ENCODE measurements at places on chromosomes 7 and 10.

GRCh38 chr7:126525906-126526305 lies 726.8 kb downstream of the GRM8 start:
- no peak for DNase-seq

- no peak for DNase-seq
Observed at GRCh38 chr7:14292737-14293136, 303.3 kb upstream of the ETV1 start.

DNA sequence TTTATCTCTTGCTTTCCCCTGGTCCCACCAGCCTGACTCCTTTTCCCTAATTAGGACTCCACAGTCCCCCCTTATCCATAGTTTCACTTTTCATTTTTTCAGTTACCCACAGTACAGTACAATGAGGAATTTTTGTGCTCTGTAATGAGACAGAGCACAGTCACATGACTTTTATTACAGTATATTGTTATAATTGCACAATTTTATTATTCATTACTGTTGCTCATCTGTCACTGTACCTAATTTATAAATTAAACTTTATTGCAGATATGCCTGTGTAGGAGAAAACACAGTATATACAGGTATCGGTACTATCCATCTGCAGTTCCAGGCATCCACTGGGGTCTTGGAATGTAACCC lies 125.4 kb downstream of the KCNMA1 start:
- DNase-seq: no peak

GRCh38 chr10:118467200-118467599 lies 125.1 kb upstream of the FAM204A start:
- DNase-seq: no peak

DNA sequence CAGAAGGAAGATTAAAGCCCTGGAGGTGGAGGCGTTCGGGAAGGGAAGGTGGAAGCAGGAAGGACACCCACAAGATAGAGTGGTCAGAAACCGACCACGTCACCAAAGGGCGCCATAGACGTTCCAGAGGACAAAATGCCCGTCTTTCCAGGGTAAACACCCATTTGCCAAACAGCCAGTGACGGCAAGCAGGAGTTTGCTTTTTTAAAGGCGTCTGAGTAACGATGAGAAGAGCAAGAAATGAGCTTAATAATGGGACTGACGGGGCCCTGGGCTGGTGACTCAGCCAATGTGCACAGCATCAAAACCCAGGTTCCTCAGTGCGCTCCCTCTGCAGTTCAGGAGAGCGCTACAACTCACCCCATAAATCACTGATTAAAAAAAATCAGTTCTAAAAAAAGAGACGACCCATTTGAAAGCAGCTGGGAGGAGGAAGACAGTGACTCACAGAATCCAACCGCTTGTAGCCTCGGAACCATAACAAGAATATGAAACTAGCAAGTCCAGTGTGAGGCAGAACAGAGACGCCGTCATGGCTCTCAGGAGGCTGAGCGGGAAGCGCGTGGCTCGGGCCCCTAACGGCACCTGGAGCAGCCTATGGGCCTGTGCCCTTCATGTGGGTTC lies 5.9 kb downstream of the DIP2C start:
- DNase-seq: peak; percentile 96

DNA sequence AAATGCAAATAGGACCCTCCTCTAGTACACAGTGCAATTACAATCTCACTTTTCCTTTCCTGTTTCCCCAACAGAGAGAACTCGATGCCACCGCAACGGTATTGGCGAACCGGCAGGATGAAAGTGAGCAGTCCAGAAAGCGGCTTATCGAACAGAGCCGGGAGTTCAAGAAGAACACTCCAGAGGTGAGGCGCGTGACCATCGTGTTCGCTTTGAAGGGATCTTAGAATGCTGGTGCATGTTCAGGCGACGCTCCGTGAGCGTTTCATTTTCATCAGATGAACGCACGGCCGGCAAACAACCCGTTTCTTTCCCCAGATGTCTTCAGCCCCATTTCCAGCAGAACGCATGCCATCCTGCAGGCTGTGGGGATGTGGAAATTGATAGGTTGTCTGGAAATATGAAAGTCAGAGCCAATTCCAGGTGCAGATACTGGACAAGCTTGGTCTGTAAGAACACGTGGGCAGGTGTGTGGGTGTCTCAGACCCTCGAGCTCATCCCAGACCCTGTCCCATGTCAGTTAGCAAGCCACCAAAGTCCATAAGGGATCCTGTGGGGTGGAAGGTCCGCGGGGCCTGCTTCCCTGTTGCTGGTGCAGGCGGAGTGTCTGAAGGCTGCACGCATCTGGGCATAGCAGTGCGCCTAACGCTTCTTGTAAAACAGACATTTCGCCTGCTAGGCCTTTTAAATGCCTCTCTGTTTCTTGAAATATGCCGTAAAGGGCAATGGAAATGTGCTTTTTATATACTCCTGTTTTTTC lies 98.8 kb downstream of the CUX1 start:
- no peak for DNase-seq

GRCh38 chr7:34227525-34227924 lies 322.2 kb downstream of the BMPER start:
- DNase-seq: no peak

DNA sequence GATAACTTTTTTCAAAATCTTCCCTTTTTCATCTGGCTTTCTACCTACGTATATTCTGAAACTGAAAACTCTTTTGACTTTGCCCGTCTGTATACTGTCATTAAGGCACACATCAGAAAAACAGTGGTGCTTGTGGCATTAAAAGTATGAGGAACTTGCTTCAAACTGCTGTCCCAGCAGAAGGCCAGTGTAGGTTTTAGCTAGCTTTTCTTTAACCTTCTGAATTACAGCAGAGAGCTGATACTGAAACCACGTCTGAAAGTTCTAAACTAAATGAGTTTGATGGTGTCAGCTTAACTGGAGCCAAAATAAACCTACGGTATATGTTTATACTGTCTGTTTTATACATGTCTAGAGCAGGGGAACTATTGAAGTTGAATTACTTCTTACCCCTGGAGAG lies 283.4 kb downstream of the TFEC start:
- no peak for DNase-seq

DNA sequence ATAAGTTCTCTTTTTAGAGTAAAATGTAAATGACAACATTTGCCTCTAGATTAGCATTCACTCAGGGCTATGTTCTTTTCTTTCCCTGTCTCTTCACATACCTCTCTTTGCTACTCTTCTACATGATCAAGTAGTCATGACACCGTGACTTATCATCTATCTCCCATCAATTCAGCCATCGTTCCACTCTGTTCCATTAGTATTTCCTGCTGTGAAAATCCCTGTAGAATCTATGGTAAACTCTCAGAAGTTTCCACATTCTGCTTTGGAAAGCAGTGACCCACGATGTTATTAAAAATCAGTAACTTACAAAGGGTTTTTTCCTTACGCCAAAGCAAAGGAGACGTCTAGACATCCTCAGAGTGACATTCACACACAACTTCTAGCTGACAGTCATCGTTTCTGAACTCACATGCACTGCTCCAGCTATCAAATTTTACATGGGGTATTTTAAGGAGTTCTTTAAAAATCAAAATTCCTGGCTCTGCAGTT lies 135.6 kb downstream of the SEMA3C start:
- DNase-seq: no peak

DNA sequence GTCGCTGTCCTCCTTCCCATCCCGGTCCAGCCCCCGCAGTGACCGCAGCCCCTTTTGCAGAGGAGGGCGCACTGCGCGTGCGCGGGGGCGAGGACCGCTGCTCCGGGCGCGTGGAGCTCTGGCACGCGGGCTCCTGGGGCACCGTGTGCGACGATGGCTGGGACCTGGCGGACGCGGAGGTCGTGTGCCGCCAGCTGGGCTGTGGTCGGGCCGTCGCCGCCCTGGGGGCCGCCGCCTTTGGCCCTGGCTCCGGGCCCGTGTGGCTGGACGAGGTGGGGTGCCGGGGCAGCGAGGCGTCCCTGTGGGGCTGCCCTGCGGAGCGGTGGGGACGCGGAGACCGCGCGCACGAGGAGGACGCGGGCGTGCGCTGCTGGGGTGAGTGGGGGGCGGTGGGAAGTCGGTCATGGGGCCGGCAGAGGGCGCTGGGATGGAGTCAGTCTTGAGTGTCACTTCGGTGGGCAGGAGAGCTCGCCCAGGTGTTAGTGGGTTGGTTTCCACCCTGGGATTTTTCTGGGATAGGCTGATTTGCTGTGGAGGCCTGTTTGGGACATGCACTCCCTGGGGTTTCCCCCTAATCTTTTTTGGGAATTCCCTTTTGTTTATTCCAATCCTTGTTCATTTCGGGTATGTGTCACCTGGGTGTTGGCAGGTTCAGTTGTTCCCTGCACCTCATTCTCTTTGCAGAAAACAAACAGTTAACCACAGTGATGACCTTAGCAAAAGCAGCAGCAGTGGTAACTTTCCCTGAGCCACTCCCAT lies 11.6 kb downstream of the SCART1 start:
- no peak for DNase-seq

- no peak for DNase-seq
Observed at GRCh38 chr7:112232212-112232978, 25.9 kb downstream of the ZNF277 start.

- DNase-seq: no peak
Observed at GRCh38 chr7:27177795-27178320, 3.7 kb upstream of the HOXA10 start.

GRCh38 chr10:22900841-22901601 lies 26.8 kb upstream of the ARMC3 start:
- DNase-seq: no peak

- no peak for DNase-seq
Observed at GRCh38 chr10:116972131-116972530, 32.9 kb downstream of the SHTN1 start.

- no peak for DNase-seq
Observed at GRCh38 chr7:130882396-130882795, 148.4 kb upstream of the KLF14 start.

- no peak for DNase-seq
Observed at GRCh38 chr7:98034081-98035035, 44.4 kb upstream of the OCM2 start.

DNA sequence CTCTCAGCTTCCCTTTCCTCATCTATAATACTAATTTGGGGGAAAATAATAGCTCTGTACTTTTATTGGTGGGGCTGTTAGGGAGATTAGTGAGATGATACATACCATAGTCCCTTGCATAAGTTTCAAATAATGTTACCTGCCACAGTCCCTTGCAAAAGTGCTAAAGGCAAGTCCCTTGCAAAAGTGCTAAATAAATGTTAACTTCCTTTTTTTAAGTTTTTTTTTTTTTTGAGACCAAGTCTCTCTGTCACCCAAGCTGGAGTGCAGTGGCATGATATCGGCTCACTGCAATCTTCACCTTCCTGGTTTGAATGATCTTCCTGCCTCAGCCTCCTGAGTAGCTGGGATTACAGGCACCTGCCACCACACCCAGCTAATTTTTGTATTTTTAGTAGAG lies 43.4 kb upstream of the SRGN start:
- DNase-seq: no peak

- DNase-seq: no peak
Observed at GRCh38 chr7:77239471-77239870, 39.9 kb upstream of the FGL2 start.

- DNase-seq: peak; percentile 20
Observed at GRCh38 chr10:74249865-74250264, 98.8 kb downstream of the ADK start.

- DNase-seq: peak; percentile 82
Observed at GRCh38 chr7:5549096-5549763, 125.6 kb upstream of the TNRC18 start.

GRCh38 chr7:139830782-139831501 lies 1.9 kb downstream of the TBXAS1 start:
- DNase-seq: no peak

GRCh38 chr7:100220586-100221230 lies 959 bp downstream of the PVRIG start:
- DNase-seq: no peak

GRCh38 chr10:8438603-8439002 lies 384.1 kb downstream of the GATA3 start:
- no peak for DNase-seq

DNA sequence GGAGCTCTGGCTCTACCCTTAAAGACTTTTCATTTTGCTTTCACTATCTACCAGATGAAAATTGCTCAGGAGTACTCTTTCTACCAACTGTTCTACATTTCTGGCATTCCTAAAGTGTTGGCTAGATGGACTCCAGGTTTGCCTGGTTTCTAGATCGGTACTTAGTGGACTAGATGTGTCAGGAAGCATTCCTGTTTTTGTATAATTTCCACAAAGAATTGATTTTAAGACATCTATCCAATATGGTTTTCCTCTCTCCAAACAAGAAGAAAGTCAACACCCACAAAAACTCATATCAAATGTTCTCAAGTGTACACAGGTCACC lies 157.7 kb downstream of the CHRM2 start:
- DNase-seq: no peak

- no peak for DNase-seq
Observed at GRCh38 chr7:143892527-143893300, 9.3 kb downstream of the TCAF1 start.

DNA sequence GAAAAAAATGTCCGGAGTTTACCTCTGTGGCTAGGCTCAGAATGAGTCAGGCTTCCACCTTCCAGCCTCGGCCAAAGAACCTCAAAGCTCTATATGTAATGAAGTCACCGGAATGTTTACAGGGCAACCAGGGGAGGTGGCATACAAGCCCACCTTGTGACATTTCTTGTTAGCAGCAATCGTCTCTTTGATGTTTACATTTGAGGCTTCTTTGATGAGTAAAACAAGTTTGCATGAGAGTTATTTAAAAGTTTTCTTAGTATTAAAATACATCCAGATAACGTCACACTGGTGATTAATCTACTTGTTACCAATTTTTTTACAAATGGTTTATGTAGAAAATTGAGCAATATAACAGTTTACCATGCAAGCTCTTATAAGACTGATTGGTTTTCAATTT lies 133.1 kb upstream of the ADAM12 start:
- no peak for DNase-seq

DNA sequence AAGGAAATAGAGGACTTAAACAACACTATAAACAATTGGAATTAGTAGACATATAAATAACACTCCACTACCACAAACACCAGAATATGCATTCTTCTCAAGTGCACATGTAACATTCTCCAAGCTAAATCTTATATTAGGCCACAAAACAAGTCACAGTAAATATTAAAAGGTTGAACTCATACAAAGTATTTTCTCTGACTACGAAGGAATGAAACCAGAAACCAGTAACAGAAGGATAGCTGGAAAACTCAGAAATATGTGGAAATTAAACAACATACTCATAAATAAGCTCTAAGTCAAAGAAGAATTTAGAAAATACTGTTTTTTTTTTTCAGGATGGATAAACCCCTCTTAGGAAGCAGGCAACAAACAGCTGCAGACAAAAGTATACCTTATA lies 77.4 kb upstream of the IGFBP3 start:
- peak; percentile 24 for DNase-seq

DNA sequence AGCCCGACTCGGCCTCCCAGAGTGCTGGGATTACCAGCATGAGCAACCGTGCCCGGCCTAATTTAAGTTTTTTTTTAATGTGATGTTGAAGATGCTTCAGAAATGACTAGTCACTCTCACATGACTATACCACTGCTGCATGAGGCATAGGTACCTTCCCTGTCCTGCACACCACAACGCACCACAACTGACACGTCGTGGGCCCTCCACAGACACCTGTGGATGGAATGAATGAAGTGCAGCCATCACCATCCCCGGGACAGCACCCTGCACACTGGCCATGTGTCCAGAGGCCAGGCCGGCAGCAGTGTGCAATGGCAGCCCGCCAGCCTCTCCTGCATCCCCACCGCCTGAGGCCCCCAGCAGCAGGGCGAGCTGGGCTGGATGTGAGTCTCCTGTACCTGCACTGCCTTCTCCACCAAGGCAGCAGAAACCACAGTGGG lies 55.1 kb downstream of the VOPP1 start:
- DNase-seq: no peak
